ENCODE measurements at places on chromosomes 3 and 15.

DNA sequence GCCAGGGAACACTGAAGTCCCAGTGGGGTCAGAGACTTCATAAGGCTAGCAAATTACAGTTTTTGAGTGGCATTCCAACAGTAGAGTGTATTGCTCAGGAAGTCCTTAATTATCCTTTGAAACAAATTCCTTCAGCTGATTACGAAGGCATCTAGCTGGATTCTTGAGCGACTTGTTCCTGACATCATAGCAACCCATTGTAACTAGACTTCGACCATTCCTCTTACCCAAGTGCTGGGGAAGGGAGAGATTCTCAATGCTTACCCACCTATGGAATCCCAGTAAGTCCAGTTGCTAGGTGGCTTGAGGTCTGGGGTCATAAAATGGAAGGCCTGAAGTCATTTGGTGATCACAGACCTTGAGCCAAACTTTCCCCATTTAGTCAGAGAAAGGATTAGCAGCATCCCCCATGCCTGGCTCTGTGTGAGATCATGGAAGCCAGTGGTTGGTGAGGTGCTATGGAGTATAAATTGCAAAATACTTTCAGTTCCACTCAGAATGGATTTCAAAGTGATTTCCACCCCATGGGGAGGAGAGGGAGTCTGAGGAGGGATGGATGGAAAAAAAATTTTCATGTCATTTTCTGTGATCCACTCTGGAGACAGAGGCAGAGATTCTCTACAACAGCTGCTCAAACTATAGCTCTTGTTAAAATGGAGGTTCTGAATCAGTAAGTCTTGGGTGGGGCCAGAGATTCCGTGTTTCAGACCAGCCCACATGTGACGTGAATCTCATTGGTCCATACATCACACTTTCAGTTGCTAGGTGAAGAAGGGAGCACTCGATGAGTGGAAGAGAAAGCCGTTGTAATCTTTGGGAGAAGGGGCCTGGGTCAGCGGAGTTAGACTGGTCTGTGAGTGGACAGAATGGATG is 45.7 kb downstream of the CD86 start:
- DNase-seq: no peak

DNA sequence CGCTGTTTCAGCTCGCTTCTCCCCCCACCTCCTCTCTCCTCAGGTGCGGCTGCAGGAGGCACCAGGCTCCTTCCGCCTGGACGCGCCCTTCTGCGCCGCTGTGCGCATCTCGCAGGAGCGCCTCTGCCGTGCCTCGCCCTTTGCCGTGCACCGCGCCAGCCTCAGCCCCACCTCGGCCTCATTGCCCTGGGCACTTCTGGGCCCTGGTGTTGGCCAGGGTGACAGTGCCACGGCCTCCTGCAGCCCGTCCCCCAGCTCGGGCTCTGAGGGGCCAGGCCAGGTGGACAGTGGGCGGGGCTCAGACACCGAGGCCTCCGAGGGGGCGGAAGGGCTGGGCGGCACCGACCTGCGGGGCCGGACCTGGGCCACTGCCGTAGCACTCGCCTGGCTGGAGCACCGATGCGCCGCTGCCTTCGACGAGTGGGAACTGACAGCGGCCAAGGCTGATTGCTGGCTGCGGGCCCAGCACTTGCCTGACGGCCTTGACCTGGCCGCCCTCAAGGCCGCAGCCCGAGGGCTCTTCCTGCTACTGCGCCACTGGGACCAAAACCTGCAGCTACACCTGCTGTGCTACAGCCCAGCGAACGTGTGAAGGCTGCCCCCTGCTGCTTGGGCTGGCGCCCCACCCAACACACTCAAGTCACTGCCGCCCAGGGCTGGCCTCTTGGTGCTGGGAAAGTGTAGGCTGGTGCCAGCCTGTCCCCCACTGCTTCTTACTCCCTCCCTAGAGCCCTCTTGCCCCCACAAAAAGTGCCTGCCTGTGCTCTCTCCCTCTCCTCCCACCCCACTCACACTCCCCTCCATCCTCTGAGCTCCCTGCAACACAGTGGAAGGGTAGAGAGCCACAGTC is 7.1 kb downstream of the ALG3 start:
- DNase-seq: no peak

DNA sequence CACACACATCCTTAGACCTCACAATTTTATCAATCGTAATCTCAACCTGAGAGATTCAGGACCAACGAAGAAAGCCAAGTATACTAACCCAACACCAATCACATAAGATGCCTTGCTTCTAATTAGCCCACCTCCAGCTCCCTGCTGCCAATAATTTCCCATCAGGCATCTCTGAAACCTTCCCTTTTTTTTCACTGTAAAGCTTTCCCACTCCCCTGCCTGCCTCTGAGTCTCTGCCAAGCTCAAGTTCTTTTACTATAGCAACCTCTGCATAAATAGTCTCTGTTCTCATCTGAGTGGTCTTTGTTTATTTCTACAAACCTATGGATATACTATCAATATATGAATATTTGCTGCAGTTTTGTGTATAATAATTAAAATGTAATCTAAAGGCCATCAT is 86.5 kb downstream of the PIK3CB start:
- no peak for DNase-seq

- no peak for DNase-seq
Measured at GRCh38 chr3:11845651-11846050, 1.0 kb downstream of the TAMM41 start.

GRCh38 chr15:32222716-32223115 is 180.4 kb downstream of the GOLGA8K start:
- DNase-seq: no peak

GRCh38 chr3:147380387-147380951 is 25.9 kb downstream of the ZIC4 start:
- DNase-seq: no peak

DNA sequence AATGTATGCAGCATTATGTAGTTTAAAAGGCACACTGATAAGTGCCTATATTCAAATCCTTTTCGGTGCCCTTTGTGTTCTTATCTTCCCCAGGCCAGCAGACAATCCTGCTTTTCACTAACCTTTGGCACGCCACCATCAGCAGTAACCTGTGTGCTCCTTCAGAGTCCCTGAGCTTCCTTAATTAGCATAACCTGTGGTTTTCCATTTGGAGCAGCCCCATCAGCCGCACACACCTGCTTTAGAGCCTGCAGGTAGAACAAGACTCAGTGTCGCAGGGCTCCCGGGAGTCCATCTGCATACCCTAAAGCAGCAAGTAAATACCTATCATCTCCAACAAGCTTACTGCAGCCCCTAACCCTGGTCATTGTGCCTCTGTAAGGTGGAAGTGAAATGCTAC is 755.1 kb downstream of the ROBO2 start:
- no peak for DNase-seq

DNA sequence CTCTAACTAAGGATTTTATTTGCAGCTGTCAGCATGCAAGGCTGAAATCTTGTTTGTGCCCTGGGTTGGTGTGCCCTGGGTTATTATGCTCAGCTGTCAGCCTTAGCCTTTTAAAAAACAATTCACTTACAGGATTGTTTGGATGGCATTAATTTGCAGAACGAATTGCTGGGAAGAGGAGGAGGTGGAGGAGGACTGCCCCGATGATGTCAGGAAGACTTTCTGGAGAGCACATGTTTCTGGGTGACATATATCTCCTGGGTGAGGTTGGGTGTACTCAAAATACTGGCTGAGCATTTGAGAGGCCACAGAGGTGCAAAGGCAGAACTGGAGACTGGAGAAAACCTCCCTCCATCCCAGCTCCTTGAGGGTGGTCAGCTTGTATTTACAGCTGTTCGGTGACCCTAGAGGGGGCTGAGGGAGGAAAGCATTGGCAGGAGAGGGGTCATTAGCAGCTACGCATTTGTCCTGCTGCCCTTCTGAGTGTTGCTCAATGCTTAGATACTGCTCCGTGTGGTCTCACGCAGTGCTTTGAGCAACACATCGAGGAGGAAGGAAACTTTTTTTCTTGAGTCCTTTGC is 59.8 kb upstream of the PSMD6 start:
- DNase-seq: no peak

DNA sequence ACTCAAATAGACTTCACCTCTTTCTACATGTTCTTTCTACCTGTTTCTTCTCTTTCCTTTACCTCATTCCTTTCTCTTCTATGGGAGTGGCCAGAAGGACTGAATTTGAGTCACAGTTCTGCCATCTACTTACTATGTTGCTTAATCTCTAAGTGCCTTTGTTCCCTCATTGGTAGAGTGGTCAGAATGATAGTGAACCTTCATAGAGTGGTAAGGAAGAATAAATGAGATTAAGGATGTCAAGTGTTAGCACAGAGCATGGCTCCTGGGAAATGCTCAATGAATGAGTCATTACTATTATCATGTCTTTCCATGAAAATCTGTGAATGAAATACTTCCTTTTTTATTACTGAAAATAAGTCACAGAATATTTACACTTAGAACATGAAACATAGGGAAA is 17.5 kb downstream of the TMEM207 start:
- no peak for DNase-seq

- DNase-seq: no peak
Measured at GRCh38 chr3:139235192-139235591, 108.6 kb upstream of the MRPS22 start.

DNA sequence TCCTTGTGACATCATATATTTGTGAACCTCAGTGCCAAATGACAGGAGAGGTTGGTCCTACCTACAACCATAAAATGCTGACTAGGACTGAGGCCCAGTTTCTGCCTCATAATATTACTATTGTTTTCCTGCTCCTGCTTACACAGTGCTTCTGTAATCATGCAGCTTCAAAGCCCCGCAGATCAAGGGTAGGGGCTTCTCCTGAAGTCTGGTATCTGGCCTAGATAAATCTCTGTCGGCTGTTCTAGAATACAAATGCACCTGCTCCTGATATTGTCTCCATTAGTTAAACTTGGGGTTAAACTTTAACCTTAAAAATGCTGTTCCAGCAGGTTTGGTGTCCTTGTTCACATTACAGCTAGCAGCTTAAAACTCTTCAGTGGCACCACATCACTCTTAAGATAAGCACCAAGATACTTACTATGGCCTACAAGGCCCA is 552.4 kb downstream of the TUSC7 start:
- no peak for DNase-seq
